Heart left ventricle (tissue), 16 donors: ENCODE measurements at places on chromosomes 13 and 19. TPM values are rescaled to one million over a fixed set of nuclear protein-coding genes. Genes with fewer than 3 reads are reported as not detected.

The ZNF549 gene
- total RNA-seq, result 3.4 TPM

The SPTBN4 gene
- total RNA-seq, result 7.2 TPM

The CYP4F2 gene
- total RNA-seq, result not detected

The SIGLEC9 gene
- 2.3 TPM for total RNA-seq

- DNase-seq, result no peak
Observed at GRCh38 chr13:27131906-27132305, 39.7 kb downstream of the USP12 start.

DNA sequence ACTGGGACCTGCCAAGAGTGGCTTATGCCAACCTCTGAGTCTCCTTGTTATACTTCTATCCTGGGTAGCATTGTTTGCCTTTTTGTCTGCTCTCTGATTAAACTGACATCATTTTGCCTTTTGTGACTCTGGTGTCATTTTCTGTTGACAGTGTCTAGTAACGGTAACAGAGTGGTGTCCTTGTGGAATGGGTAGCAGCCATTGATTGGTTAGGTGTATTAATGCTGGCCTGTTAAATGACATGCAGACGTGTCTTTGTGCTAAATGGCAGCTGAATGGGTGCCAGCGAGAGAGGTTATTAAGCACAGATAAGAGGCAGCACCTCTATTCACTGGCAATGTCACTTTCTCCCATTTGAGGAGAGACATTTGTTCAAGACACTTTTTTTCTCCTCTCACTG is 1289.4 kb downstream of the PCDH9 start:
- DNase-seq, result peak; percentile 47

DNA sequence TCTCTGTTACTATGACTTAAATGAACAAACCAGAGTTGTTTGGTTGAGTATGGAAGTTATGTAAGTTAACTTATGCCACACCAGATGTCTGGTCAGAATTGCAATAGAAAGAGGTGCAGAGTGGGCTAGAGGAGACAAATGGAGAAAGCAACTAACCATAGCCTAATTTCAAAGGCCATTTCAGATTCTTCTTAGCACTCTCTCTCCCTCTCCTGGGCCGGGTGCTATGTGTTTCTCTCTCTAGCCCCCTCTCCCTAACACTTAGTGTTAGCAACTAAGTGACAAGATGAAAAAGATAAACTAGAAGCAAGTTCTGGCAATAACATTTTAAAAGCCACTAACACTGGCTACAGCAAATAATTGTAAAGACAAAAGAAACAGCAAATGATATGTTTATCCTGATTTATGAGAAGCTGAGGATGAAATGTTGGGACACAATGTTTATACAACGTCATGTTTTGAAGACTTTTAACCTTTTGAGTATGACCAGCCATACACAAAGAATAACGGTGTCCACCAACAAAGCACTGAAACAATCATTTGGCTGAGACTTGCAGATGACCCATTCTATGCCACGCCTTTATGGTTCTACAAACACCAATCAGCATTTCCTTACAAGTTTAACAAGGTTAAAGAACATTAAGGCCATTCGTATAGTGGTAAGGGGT is 18.6 kb downstream of the SERPINE3 start:
- no peak for DNase-seq

DNA sequence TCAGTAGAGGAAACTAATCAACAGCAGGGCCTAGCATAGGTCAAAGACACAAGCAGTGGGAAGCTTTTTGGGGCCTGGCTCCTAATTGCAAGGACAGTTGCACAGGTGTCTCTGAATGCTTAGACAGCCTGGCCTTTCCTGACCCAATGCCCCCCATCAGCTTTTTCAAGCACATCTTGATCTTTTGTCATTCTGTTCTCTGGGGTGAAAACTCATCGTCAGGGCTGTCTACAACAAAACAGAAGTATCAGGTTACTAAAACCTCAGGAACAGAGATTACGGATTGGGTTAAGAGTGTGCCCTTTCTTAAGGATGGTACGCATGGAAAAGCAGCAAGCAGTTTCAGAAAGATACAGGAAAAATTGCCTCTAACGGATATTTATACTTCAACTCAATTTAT is 8.3 kb upstream of the ZNF254 start:
- DNase-seq, result no peak

- peak; percentile 85 for DNase-seq
Observed at GRCh38 chr19:8251025-8251472, 41.9 kb downstream of the CERS4 start.
